T-helper 2 cell (primary cell): ENCODE measurements at places on chromosomes 6 and 20.
A peak's percentile ranks its signal among the peaks of the same experiment; 100 is the strongest.

GRCh38 chr6:148967011-148967520, 220.2 kb downstream of the UST start:
- DNase-seq = no peak

GRCh38 chr6:97658090-97658489, 375.1 kb upstream of the MMS22L start:
- DNase-seq = no peak

DNA sequence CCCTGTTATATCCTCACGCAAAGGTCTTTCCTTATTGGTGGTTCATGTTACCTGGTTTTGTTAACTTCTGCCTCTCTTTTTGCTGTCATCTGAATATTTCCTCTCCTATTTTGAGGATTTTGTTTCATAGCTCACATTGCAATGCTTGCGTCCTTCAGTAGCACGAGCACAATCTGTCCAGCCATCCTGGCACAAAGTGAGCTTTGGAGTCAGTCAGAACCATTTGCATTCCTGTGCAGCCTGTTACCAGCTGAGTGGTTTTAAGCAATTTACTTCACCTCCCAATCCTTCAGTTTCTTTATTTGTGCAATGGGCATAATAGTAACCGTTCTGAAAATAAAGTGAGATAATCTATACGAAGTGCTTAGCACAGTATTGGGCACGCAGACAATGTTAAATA, 42.7 kb downstream of the AKAP7 start:
- no peak for DNase-seq

- peak; percentile 78 for DNase-seq
Observed at GRCh38 chr6:33696548-33697518, 14.7 kb downstream of the UQCC2 start.

- no peak for DNase-seq
Observed at GRCh38 chr20:13117200-13117599, 103.9 kb upstream of the ISM1 start.

DNA sequence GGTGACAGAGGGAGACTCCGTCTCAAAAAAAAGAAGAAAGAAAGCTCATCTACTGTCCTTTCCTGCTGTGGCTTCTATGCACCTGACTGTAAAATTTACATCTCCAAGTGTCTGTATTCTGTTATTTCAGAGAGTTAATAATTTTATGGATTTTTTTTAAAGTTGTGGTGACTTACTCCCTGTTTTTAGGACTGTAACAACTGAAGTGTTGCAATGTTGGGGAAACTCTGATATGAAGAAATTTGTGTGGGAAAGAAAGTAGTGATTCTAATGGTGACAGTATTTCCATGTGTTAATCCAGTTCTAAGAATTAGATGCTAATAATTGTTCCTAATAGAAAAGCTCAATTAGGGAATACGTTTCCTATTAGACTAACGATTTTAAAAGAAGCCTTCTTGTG, 27.4 kb downstream of the STX11 start:
- DNase-seq = no peak

DNA sequence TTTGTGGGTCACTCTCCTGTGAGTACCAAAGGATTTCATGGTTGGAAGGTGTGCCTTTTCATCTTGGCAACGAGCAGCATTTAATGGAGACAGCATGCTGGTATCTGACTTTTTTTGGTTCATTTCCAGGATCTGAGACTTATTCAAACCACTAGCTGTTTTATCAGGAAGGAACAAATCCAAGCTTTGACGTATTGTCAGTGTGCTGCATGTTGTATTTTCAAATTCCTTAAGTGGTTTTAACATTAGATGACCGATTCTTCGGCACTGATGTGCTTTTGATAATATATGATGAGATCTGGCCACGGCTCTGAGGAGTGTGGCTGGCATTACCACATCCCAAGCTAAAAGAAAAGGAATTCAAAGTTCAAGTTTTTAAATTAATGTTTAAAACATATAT, 6.4 kb downstream of the RMND1 start:
- no peak for DNase-seq

GRCh38 chr6:15301179-15302006, 55.5 kb downstream of the JARID2 start:
- DNase-seq = peak; percentile 76

DNA sequence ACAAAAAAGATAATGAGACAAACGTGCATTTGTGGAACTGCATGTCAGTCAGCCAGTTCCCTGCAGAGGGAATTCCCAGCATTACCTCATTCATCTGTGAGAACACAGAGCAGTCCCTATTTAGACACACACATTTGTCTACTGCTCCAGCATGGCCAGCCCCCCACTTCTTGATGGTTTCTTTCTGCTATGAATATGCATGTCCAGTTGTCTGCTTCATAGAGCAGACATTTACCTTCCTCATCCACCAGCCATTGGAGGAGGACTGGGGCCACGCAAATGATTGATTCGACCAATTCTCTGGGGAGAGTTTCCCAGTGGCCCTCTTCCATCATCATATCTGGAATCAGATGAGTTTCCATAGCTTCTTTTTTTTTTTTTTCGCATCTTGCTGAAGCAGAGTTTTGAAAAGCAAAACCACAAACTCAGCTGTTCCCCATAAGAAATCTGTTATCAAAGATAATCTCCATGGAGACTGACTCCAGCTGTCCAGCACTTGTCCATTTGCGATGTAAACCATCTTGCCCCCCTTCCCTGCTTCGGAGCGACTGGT, 11.8 kb downstream of the ENPP1 start:
- DNase-seq = no peak

DNA sequence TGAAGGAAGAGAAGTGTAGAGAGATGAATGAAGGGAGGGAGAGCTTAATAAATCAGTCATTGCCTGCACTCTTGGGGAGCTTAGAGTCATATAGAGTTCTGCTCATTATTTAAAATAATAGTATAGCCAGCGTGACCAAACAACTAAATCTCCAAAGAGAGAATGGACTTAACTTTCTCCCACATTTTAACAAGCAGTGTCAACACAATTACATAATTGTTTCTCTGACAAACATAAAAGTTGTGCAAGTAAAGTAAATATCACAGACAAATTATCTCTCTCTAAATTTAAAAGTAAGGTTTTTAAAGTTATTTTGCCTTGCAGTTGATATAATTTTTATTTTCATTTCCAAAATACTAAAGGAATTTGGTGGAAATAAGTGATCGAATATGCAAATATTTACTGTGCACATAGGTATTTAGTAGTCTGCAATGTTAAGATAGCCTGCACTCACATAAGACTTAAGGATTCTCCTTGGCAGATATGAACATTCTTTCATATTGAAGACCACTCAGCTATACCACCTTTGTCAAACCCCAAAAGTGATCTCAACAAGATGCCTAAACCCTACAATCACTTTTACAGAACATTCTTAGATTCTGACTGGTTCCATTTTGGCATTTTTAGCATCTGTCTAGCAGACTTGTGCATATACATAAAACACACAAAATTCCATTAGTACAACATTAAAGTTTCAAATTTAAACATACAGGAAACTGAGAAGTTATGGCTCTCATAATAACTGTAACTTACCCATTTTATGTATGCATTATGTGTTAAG, 67.7 kb downstream of the KIF6 start:
- no peak for DNase-seq

GRCh38 chr20:17828598-17829144, 128.9 kb downstream of the BANF2 start:
- no peak for DNase-seq

GRCh38 chr6:157997893-157998608, 16.4 kb downstream of the SYNJ2 start:
- DNase-seq = no peak

GRCh38 chr6:166365806-166366205, 16.9 kb downstream of the MPC1 start:
- DNase-seq = no peak

DNA sequence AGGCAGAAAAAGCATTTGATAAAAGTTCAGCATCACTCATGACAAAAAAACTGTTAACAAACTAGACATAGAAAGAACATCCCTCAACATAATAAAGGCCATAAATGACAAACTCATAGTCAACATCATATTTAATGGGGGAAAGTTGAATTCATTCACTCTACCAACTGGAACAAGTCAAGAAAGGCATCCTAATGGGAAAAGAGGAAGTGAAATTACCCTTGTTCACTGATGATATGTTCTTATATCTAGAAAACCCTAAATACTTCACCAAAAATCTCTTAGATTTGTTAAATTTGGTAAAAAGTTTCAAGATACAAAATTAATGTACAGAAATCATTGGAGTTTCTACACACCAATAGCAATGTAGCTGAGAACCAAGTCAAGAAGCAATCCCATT, 48.9 kb downstream of the GGTLC1 start:
- no peak for DNase-seq

DNA sequence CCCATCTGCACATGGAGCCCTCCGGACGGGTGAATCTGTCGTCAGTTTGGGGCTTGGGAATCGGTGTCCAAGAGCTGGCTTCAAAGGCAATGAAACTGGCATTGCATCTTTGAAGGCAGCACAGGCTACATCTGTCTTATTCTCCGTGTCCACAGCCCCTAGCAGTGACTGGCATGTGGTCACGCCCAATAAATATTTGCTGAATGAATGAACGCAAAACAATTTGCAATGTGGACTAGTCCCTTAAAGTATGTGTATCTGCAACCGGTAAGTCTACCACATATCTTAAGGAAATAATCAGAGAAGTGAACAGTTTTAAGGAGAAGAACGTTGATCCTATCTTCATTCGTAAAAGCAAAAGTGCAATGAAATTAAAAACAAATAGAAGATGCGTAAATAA, 8.0 kb upstream of the PMEPA1 start:
- DNase-seq = no peak

- DNase-seq = no peak
Observed at GRCh38 chr20:15705975-15706374, 867.3 kb downstream of the KIF16B start.

- no peak for DNase-seq
Observed at GRCh38 chr6:154219250-154219649, 137.4 kb downstream of the IPCEF1 start.

DNA sequence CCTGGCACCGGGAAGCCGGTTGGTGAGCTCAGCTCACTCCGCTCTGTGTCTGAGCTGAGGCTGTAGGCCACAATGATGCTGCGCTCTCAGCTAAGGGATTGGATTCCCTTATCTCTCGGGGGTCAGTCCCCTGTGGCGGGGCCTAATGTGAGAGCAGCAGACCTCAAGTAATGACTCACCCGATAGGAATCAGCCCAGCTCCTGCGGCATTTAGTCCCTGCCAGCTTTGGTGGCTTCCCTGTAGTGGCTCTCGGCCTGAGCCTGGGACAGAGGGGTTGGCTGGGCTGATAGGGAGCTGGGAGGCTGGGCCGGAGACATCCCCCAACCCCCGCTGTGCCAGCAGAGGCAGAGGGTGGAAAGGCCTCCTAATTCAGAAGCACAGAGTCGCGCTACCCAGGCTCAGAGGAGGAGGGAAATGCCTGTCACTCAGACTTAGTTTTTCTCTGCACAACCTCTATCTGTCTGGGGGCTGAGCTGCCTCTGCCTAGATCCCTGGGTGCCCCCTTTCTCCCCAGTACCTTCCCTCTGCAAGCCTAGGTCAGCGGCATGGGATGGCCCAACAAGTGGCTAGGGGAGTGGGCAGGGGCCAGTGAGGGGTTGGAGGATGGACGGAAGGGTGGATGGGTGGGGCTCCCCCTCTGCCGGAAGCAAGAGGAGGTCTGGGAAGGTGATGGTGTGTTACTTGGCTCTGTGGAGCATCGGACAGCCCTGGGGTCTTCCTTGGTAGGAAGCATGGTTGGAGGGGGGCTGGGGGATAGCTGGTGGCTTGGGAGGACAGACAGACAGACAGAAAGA, 92.2 kb downstream of the CDH22 start:
- no peak for DNase-seq

DNA sequence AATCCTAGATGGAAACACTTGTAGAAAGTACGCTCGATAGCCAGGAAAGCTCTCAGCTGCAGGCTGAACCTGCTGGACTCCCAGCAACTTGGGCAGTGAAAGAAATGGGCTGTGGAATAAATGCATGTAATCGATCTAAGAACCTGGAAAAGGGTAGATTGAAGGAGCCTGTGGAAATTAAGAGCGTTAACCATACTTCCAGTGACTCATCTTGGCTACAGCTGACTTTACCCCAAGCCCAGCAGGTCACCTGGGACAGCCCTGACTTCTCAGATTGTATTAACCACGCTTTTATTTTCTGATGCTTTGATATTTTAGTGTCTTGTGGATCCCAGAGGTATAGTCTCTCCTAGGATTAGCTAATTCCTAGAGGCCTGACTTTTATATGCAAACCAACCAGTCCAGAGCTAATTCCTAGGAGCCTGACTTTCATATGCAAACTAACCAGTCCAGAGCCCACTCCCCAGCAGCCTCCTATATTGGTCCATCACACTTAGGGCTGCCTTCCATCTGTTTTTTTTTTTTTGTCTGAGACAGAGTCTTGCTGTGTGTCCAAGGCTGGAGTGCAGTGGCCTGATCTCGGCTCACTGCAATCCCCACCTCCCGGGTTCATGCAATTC, 86.3 kb downstream of the GMPR start:
- no peak for DNase-seq

DNA sequence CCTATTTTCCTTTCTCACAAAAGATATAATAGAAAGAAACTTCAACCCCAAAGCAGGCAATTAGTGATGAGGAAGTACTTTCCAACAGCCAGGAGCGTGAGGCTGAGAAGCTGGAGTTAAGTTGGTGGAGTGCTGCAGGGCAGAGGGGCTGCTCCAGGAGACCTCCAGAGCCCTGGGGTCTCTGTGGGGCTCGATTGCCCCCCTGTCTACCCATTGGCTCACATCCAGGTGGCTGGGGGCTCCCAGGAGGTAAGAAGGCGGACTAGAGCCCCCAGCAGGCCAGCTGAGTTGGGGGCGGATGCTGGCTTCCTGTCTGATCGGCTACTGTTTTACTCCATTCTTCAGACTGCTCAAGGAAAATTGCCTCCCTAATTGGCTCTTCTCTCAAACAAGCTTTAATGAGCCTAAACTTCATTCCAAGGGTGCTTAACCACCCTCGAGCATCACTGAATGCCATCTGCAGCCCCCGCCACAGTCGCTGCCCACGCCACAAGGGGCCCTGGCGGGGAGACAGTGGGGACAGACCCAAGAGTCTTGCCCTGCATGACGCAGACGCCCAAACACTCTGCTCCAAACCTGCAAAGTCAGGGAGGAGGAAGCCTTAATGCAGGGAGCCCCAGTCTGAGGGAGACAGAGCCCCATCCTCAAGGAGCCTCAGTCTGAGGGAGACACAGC, 78.6 kb downstream of the MDGA1 start:
- DNase-seq = no peak

- DNase-seq = no peak
Observed at GRCh38 chr20:38290829-38291814, 12.8 kb upstream of the BPI start.

- no peak for DNase-seq
Observed at GRCh38 chr20:33394718-33395117, 6.6 kb downstream of the CDK5RAP1 start.
